ENCODE measurements at places on chromosomes 13 and 19.

DNA sequence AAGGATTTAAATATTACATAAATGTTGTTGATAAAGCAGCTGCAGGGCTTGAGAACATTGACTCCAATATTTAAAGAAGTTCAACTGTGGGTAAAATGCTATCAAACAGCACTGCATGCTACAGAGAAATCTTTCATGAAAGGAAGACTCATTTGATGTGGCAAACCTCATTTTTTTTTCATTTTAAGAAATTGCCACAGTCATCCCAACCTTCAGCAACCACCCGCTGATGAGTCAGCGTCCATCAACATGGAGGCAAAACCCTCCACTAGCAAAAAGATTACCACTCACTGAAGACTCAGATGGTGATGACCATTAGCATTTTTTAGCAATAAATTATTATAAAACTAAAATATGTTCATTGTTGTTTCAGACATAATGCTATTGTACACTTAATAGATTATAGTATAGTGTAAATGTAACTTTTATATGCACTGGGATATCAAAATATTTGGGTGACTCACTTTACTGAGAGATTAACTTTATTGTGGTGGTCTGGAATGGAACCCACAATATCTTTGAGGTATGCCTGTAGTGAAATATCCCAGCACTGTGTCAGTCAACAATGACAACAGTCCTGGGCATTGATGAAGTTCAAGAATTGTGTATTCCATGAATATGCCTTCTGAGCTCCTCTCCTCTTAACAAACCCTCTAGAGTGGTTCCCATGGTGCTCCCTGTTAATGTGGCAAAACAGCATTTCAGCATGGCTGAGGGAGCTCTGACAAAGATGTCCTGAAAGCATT, 52.4 kb upstream of the SOX21 start:
- no peak for ATAC-seq

DNA sequence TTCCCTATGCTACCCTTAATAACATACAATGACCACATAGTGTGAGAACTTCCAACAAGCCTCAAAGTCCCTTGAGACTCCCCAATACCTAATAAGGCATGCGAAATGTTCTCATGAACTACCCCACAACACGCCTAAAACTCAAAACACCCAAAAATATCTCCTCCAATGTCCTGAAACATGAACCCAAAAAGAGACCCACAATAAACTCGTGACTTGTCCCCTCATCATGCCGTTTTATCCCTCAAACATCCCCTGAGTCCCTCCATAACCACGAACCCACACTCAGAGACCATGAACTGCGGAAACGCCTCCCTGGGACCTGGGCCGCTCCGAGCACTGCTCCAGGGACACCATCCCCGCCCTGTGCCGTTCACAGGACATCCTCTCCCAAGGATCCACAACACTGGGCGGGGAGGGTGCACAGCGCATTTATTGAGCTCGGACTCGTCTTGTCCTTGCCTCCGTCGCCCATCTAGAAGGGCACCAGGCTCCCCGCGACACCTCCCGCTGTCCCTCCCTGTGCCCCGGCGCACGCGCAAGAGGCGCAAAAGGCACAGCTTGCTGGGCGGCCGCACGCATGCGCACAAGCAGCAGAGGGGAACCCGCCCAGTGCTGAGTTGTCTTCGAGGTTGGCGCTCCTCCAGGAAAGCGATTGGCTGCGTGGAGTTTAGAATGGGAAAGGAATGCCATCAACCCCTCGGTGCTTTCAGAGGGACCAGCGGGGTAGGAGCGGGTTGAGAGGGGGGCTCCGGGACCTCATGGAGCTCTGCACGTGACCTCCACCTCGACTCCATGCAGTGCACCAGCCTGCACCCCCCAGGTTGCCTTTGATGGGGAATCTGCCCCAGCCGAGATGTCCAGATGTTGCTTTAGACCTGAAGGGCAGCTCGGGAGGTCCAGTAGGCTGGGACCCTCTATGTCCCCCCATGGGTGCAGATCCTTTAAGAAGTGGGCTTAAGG, 8.8 kb downstream of the FXYD3 start:
- ATAC-seq = peak; percentile 93

DNA sequence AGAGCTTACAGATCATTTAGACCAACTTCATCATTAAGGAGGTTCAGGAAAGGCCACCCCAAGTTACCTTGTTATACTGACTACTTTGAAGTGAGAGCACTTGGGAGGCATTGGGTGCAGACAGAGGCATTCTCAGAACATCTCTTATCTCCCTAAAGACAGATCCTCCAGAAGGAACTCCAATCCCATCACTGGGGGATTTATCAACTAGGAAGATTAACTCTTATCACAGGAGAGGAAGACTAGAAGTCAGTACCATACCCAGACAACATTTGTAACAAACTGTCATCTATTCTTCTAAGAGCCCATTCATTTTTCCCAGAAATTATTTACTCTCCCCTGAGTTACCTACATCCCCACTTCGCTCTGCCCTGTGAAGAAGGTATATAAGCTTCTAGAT, 5.8 kb upstream of the RFXAP start:
- ATAC-seq = no peak

GRCh38 chr13:32247887-32248286, 67.3 kb downstream of the ZAR1L start:
- no peak for ATAC-seq

GRCh38 chr13:46622630-46623256, 69.8 kb downstream of the LRCH1 start:
- no peak for ATAC-seq

- no peak for ATAC-seq
These were observed 27.1 kb upstream of the UBL3 start for GRCh38 chr13:29877456-29878078.

GRCh38 chr19:4233282-4233853, 4.0 kb downstream of the EBI3 start:
- ATAC-seq = peak; percentile 24

- ATAC-seq = no peak
These were observed 40.8 kb downstream of the TNFRSF19 start for GRCh38 chr13:23610966-23611491.
